Gastrocnemius medialis (tissue), 4 donors: ENCODE measurements at places on chromosomes 7 and 10. TPM values are rescaled to one million over a fixed set of nuclear protein-coding genes. Genes with fewer than 3 reads are reported as not detected.

CYP2C19 gene
- not detected for total RNA-seq

TMEM178B gene
- total RNA-seq, result 1.4 TPM

GRCh38 chr7:16982640-16983350 lies 101.0 kb upstream of the AGR3 start:
- no peaks in the 10 kb centered on the region for H3K4me1 ChIP-seq
- no peaks in the 10 kb centered on the region for H3K36me3 ChIP-seq
- H3K4me3 ChIP-seq, result no peak overlapping the region
- no peak overlapping the region for H3K27ac ChIP-seq
- DNase-seq, result no peak

- H3K27ac ChIP-seq, result no peak overlapping the region
- H3K36me3 ChIP-seq, result no peaks in the 10 kb centered on the region
- no peaks in the 10 kb centered on the region for H3K27me3 ChIP-seq
- no peak overlapping the region for H3K4me3 ChIP-seq
- DNase-seq, result no peak
Observed at GRCh38 chr10:104483582-104483981, 129.9 kb downstream of the CFAP58 start.

UCN3 gene
- not detected for total RNA-seq

DNA sequence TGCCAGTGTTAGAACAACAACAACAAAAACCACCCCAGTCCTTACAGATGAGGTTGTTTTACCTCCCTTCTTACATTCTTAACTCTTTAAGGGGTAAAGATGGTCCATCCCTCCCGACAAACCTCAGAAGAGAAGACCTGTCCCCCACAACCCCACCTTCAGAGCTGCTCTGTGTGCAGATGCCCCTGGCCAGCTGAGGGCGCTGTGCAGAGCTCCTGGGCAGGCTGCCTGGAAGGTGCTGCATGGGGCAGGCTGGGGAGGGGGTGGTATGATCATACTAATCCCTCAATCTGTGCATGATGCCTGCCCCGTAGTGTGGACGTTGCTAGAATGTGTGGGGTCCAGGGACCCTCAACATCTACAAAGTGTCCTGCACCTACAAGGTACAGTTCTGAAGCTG lies 387.1 kb downstream of the INHBA start:
- H3K4me1 ChIP-seq, result no peaks in the 10 kb centered on the region
- H3K4me3 ChIP-seq, result no peak overlapping the region
- no peak for DNase-seq
- no peak overlapping the region for H3K27ac ChIP-seq

DNA sequence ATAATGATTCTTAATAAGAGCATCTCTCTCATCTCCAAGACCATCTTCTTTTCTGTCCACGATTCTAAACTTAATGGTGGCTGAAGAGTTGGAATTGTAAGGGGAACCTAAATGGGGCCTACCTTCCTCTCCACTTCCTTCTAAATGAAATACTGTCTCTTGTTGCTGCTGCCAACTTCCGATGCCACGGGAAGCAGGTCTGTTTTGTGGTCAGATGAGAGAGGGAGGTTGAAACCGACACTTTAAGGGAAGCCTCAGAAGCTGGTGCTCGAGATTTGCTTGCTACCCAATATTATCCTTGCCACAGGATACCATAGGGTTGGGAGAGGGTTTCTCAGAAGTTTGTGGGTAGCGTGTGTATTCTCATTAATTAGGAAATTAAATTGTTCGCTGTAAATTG lies 464.1 kb downstream of the SUGCT start:
- no peaks in the 10 kb centered on the region for H3K27me3 ChIP-seq
- no peak for DNase-seq
- H3K27ac ChIP-seq, result no peak overlapping the region

- H3K36me3 ChIP-seq, result peaks cover 16% of the 10 kb centered on the region
- H3K4me3 ChIP-seq, result peak overlapping the region; percentile 20
- H3K4me1 ChIP-seq, result peaks cover 42% of the 10 kb centered on the region
- DNase-seq, result peak; percentile 90
Observed at GRCh38 chr10:79274279-79275104, 72.8 kb upstream of the PPIF start.

GRCh38 chr10:122879339-122880273 lies at the start of gene FAM24B:
FAM24B (minus strand) TSS chr10:122879581; CDS start chr10:122850515, 29,066 bp downstream.
- peak; percentile 82 for DNase-seq
- peak within 1 kb of the TSS; percentile 64 for H3K4me3 ChIP-seq
- no peaks in the 10 kb centered on the region for H3K4me1 ChIP-seq

- H3K4me3 ChIP-seq, result peak overlapping the region; percentile 78
- peak; percentile 79 for DNase-seq
- H3K27me3 ChIP-seq, result no peaks in the 10 kb centered on the region
- H3K4me1 ChIP-seq, result peaks cover 17% of the 10 kb centered on the region
Observed at GRCh38 chr7:155003376-155004214, 671 bp upstream of the PAXIP1 start.

DNA sequence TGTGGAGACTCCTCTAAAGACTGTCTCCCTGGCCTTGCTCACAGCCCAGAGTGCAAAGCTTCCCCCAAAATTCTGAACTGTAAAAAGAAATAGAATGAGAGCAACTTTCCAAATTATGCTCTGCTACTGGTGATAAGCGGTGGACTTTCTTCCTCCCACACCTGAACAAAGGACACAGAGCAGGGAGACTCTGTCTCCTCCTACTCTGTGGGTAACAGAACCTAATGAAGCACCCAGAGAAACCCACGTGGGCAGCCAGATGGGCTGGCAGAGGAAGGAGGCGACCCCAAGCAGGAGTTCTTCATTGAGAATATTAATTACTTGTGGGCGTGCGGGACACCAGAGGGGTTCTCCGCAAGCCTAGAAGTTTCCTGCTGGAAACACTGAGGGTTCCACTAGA lies 139.5 kb downstream of the KMT2E start:
- no peaks in the 10 kb centered on the region for H3K36me3 ChIP-seq
- DNase-seq, result no peak
- H3K4me1 ChIP-seq, result peaks cover 7% of the 10 kb centered on the region
- H3K4me3 ChIP-seq, result no peak overlapping the region

- H3K4me1 ChIP-seq, result no peaks in the 10 kb centered on the region
- peak; percentile 39 for DNase-seq
- no peaks in the 10 kb centered on the region for H3K36me3 ChIP-seq
- no peaks in the 10 kb centered on the region for H3K27me3 ChIP-seq
Observed at GRCh38 chr7:2853147-2853546, 9.0 kb upstream of the GNA12 start.

MAD1L1 gene
- 32.4 TPM for total RNA-seq

ABCC2 gene
- total RNA-seq, result 1.5 TPM

ADARB2 gene
- 0.07 TPM for total RNA-seq

ETV1 gene
- 0.41 TPM for total RNA-seq

DNA sequence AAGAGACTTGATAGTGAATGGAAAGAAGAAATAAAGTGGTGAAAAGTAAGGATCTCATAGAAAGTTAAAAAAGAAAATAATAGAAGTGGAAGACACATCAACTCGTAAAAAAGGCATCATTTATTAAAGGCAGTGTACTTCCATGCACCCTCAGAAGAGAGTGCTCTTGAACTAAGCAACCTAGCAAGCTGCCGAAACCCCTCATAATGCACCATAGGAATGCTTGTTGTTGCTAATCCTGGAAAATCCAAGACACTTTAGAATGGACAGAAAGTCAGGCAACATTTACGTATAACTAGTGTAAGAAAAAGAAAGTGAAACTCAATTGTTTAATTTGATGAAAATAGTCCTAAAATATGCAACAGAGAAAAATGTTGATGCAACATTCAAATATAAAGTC lies 12.8 kb downstream of the TFPI2 start:
- no peaks in the 10 kb centered on the region for H3K27me3 ChIP-seq
- no peak overlapping the region for H3K27ac ChIP-seq

GRCh38 chr7:32536585-32536984 lies 41.3 kb downstream of the AVL9 start:
- H3K27ac ChIP-seq, result no peak overlapping the region
- no peak for DNase-seq
- no peak overlapping the region for H3K4me3 ChIP-seq

- no peaks in the 10 kb centered on the region for H3K27me3 ChIP-seq
- H3K4me1 ChIP-seq, result peaks cover 17% of the 10 kb centered on the region
- no peaks in the 10 kb centered on the region for H3K36me3 ChIP-seq
- H3K27ac ChIP-seq, result peak within 1 kb of the TSS; percentile 99
Observed at GRCh38 chr7:5423306-5423975, at the start of gene TNRC18. TNRC18 (minus strand) TSS chr7:5423834; CDS start chr7:5421246, 2,588 bp downstream.

IQUB gene
- not detected for total RNA-seq

DNA sequence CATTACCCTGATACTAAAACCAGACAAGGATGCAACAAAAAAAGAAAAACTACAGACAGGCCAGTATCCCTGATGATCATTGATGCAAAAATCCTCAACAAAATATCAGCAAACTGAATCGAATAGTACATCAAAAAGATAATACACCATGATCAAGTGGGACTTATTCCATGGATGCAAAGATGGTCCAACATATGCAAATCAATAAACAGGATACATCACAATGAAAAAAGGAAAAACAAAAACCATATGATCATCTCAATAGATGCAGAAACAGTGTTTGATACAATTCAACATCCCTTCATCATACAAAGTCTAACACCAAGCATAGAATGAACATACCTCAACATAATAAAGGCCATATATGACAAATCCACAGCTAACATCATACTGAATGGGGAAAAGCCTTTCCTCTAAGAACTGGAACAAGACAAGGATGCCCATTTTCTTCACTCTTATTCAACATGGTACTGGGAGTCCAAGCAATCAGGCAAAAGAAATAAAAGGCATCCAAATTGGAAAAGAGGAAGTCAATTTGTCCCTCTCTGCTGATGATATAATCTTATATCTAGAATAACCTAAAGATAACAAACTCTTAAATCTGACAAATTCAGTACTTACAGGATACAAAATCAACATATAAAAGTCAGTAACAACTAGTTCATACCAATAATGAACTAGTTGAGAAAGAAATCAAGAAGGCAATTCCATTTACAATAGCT lies 48.8 kb upstream of the ASAH2 start:
- H3K27me3 ChIP-seq, result no peaks in the 10 kb centered on the region
- no peaks in the 10 kb centered on the region for H3K36me3 ChIP-seq
- no peak overlapping the region for H3K4me3 ChIP-seq

GARIN1A gene
- total RNA-seq, result 0.31 TPM
